ENCODE measurements at places on chromosomes 13 and 19.

DNA sequence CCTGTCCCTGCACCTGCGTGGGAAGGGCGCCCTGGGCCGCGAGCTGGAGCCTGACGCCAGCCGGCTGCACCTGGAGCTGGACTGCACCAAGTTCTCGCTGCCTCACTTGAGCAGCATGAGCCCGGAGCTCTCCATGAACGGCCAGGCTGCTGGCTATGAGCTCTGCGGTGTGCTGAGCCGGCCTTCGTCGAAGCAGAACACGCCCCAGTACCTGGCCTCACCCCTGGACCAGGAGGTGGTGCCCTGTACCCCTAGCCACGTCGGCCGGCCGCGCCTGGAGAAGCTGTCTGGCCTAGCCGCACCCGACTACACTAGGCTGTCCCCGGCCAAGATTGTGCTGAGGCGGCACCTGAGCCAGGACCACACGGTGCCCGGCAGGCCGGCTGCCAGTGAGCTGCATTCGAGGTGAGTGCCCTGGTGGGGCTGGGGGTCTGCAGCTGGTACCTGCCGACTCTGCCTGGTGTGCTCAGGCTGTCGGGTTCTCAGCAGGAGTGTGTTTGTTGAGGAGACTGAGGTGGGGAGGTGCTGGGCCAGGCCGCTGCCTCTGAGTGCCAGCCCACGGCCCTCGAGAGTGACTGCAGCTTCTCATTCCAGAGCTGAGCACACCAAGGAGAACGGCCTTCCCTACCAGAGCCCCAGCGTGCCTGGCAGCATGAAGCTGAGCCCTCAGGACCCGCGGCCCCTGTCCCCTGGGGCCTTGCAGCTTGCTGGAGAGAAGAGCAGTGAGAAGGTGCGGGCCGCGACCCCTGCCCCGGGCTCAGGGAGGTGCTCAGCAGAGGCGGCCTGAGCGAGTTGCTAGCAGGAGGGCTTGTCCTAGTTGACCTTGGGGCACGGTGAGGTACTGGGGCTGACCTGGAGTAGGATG lies 19.5 kb downstream of the PLEKHJ1 start:
- no peak for DNase-seq

- DNase-seq = no peak
Observed at GRCh38 chr13:78786459-78786858, 127.5 kb upstream of the OBI1 start.

- no peak for DNase-seq
Observed at GRCh38 chr13:82092312-82092711, 1751.4 kb upstream of the SPRY2 start.

DNA sequence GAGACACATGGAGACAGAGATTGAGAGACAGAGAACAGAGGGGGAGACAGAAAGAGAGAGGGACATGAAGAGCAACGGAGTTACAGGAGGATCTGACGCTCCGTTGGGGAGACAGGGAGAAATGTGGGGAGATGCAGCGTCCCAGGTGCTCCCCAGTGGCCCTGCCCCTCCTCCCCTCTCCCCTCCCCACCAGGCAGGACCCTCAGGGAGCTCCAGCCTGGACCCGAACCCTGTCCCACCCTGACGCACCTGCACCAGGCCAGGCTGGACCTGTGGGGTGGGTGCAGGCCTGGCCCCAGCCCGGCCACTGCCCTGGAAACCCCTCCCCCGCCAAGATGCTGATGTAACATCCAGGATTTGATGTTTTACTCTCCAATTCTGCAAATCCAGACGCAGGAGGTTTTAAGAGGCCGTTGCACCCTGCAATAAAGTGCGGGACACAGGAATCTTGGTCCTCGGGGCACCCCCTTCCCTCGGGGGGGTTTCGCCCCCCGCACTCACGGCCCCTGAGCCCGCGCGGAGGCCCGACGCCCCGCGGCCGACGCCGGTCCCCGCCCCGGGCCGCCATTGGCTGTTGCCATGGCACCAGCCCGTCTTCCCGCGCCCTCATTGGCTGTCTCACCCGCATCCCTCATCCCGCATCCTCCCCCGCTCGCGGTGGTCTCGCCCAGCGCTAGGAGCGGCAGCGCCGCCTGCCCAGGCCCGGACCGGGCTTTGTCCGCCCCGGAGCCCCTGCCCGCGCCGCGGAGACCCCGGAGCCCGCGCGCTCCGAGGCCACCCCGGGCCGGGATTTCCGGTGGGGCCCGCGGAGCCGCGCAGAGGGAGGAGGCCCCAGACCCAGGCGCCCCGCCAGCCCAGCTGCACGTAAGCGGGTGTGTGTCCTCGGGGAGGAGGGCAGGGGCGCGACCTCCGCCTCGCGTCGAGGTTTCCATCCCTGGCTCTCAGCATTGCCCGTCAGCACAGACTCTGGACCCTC lies at the start of gene APC2:
APC2 (plus strand) TSS at position 655 of the 976 bp plus-strand sequence. CDS start 2,881 bp downstream, outside the sequence.
- DNase-seq = peak; percentile 57

GRCh38 chr19:41871573-41872383 lies 5.3 kb upstream of the CD79A start:
- DNase-seq = peak; percentile 86

GRCh38 chr19:34430738-34431625 lies 2.8 kb downstream of the UBA2 start:
- peak; percentile 51 for DNase-seq

DNA sequence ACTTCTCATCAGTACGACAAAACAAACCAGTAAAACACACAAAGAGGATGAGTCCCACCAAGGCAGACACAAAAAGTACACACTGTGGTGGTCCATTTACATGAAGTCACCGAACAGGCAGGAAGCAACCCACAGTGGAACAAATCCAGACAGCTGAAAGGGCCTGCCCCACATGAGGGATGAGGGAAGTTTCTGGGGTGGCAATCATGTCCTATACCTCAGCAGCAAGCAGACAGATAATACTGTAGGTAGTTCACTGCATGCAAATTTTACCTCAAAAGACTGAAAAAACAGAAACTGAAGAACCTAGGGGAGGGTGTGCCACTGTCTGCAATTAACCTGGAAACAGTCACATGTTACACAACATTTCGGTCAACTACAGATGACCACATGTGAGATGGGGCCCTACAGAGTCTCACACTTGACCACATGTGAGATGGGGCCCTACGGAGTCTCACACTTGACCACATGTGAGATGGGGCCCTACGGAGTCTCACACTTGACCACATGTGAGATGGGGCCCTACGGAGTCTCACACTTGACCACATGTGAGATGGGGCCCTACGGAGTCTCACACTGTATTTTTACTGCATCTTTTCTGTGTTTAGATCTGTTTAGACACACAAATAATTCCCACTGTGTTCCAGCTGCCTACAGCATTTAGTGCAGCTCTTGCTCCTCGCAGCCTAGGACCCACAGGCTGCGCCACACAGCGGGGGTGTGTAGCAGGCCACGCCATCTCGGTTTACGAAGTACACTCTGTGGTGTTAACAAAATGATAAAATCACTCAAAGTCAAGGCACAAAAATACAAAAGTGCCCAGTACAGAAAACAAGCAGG lies 22.2 kb downstream of the PCID2 start:
- peak; percentile 29 for DNase-seq

- DNase-seq = no peak
Observed at GRCh38 chr19:33171916-33172359, 22.2 kb upstream of the LRP3 start.

- DNase-seq = no peak
Observed at GRCh38 chr19:39544911-39545310, 5.0 kb upstream of the EID2 start.

DNA sequence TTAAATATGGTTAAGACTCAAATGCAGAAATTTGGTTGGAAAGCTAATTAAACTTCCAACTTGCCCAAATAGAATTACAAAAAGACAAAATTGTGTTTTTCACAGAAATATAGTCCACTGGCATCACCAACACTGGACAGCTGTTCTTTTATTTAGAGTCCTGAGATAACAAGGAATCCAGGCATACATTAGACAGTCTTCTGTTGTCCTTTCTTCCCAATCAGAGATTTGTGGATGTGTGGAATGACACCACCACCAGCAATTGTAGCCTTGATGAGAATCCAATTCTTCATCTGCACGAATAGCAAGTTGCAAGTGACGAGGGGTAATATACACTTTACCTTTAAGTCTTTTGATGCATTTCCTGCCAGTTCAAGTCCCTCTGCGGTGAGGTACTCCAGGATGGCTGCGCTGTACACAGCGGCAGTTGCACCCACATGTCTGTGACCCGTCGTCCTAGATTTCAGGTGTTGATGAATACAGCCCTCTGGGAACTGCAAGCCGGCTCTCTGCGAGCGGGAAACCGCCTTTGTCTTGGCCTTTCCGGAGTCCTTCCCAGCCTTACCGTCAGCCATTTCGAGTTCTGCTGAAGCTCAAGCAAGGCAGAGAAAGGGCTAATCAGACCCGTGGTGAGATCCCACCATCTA lies 14.7 kb downstream of the UBAC2 start:
- peak; percentile 75 for DNase-seq

DNA sequence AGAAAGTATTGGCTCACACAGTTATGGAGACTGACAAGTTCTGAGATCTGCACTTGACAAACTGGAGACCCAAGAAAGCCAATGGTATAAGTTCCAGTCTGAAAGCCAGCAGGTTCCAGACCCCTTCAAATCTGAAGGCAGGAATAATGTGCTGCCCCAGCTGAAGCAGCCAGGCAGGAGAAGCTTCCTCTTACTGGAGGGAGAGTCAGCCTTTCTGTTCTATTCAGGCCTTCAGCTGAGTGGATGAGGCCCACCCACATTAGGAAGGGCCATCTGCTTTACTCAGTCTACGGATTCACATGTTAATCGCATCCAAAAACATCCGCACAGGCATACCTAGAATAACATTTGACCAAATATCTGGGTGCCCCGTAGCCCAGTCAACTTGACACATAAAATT lies 8.2 kb upstream of the VWA8 start:
- DNase-seq = no peak

GRCh38 chr13:22194106-22194805 lies 523.4 kb downstream of the FGF9 start:
- DNase-seq = no peak

DNA sequence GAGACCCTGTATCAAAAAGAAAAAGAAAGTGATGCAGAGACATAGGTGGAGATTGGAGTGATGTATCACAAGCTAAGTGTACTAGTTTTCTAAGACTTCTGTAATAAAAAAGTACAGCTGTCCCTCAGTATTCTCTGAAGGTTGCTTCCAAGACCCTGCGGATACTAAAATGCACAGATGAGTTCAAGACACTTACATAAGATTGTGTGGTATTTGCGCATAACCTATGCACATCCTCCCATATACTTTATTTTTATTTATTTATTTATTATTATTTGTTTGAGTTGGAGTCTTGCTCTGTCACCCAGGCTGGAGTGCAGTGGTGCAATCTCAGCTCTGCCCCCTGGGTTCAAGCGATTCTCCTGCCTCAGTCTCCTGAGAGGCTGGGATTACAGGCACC lies 13.6 kb upstream of the HAS1 start:
- DNase-seq = no peak

GRCh38 chr19:14544047-14544446 lies 14.7 kb downstream of the TECR start:
- no peak for DNase-seq

DNA sequence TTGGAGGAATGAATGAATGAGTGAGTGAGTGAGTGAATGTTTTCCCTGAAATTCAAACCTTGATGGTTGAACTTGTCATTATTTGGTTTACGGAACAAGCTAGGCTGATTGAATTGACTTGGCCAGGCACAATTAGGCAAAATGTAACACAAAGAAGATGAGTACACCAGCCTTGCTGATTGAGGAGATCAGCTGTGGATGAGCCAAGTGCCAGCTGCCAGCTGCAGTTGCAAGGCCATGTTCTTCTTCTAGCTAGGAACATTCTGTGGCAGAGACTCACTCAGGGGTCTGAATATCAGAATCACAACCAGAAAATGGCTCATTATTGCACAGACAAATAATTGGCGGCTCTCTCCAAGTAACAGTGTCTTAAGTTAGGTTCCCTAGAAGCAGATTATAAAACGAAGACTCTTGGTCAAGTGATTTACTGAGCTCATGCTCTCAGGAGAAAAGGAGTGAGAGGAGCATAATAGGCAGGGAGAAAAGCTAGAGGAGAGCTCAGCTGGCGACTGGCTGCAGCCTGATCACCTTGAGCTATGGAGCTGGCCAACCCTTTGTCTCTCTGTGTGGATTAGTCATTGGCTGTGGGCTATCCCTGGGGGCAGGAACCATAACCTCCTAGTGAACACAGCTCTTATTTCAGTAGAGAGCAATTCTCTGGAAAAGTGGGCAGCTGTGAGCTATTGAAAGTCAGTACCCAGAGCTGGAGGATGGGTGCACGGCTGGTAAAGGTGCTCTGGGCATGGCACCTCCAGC lies 225.3 kb upstream of the SERP2 start:
- DNase-seq = no peak

GRCh38 chr19:23855676-23856075 lies 59.0 kb upstream of the ZNF726 start:
- DNase-seq = no peak

GRCh38 chr13:110424569-110425443 lies 117.7 kb downstream of the COL4A2 start:
- DNase-seq = no peak

GRCh38 chr19:8370176-8371010 lies 6.4 kb downstream of the ANGPTL4 start:
- DNase-seq = no peak

GRCh38 chr13:107790397-107790796 lies 424.9 kb downstream of the LIG4 start:
- DNase-seq = no peak

- no peak for DNase-seq
Observed at GRCh38 chr13:110063490-110064421, 243.2 kb downstream of the COL4A1 start.

Measured in activated CD4-positive, alpha-beta T cell treated with anti-CD3 and anti-CD28 coated beads for 36 hours (primary cell).